ENCODE measurements at places on chromosomes 3 and 15. TPM values are rescaled to one million over a fixed set of nuclear protein-coding genes. Genes with fewer than 3 reads are reported as not detected.

DNA sequence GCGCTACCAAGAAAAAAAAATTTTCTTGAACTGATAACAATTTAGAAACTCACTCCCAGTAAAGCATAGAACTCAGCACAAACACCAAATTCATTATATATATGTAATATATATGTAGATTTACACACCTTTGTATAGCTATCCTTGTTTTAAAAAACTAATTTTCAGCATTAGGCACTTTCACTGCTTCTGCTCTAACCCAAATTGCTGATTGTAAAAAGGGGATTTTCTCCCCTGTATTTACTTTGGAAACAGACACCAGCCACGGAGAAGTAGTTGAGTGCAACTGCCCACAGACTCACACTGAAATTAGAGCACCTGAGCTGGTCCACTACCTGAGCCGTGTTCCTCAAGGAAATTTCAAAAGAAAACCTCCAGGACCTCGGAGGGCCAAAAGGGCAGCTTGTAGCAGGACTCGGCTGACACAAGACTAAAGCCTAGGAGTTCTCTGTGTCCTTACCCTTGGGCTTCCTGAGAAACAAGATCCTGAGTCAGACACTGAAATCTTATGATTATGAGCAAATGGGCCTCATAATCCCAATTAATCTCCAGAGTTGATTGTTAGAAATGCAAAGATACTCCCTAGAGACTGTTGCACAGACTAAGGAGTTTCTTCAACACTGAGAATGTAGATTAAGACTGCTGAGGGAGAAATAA lies 106.0 kb downstream of the TNIK start:
- peak; percentile 69 for DNase-seq

DNA sequence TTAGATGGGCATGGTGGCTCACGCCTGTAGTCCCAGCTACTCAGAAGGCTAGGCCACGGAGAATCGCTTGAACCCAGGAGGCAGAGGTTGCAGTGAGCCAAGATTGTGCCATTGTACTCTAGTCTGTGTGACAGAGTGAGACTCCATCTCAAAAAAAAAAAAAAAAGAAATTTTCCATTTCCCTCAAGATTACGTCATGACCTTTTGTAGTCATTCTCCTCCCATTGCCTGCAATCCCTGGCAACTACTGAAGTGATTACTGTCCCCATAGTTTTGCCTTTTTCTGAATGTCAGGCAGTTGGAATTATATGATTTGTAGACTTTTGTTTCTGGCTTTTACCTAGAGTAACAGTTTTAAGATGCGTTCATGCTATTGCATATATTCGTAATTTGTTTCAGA lies 28.0 kb downstream of the WDR76 start:
- DNase-seq = no peak

DNA sequence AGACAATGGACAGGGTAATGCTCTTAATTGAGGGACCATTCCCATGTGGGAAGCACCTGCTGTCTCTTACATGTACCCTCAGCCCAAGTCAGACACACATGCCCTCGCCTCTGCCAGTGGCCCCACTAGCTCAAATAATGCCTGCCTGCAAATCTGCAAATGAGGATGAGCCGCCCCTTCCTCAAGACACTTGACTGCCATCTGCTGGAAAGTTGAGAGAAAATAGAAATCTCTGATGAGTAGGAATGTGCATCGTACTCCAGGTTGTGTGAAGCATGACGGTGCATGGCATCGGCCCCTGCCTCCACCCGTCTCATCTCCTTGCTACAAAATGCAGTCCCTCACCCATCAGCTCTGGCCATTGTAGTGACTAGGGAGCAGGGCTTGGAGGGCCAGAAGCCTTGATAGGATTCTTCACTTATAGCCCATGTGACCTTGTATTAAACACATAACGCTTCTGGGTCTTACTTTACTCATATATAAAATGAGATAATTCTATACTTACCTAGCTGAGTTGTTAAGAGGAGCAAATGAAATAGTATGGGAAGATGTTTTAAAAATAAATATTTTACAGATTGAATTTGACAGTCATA lies 6.3 kb upstream of the SCN5A start:
- peak; percentile 24 for DNase-seq

The LEKR1 gene
- total RNA-seq = 0.53 TPM

DNA sequence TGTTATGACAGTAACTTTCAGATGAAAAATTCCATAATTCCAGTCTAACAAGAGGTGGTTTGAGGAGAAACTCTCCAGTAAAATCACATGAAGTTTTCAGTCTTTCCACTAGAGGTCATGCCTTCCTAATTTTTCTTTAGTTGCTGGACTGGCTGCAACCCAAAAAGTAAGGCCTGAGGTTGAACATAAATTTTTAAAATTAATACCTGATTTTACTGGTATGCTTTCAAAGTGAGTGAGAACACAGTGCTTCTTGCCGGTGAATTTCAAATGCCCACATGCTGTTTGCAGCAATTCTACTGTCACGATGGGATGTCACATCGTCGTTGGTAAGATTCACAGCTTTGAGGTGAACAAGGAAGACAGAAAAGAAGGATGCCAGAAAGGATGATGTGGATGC lies 89.0 kb upstream of the FGF12 start:
- peak; percentile 47 for DNase-seq

- DNase-seq = no peak
These were observed 7.3 kb downstream of the CSRNP1 start for GRCh38 chr3:39146083-39146501.

DNA sequence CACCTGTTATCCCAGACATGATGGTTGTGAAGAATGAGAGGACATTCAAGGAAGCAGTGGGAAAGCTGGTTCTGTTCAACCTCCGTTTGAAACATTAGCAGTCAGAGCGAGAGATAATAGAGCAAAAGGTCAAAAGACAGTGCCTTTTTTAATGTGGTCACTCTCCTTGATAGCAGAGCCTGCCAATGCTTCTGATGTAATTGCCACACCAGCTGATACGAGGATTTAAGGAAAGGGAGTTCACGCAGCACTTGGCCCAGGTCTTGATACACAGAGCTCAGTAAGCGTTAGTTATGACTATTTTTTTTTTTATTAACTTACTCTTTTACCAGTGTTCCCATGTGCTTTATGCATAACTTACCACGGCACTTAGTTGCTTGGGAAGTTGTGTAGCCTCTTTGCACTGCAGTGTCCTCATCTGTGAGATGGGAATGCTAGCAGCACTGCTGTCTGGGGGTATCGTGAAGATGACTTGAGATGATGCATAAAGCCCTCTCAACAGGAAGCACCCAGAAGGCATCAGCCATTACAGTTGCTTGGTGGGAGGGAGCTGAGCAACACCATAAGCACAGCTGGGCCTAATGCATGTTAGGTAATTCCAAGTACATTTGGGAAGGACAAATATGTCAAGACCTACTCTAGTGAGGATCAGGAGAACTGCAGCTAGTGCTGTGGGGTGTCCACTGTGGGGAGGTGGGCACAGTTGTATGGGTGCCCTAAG lies 123.3 kb upstream of the RASGRP1 start:
- DNase-seq = no peak

The TAMM41 gene
- total RNA-seq = 26.4 TPM

The THAP10 gene
- 4.9 TPM for total RNA-seq

DNA sequence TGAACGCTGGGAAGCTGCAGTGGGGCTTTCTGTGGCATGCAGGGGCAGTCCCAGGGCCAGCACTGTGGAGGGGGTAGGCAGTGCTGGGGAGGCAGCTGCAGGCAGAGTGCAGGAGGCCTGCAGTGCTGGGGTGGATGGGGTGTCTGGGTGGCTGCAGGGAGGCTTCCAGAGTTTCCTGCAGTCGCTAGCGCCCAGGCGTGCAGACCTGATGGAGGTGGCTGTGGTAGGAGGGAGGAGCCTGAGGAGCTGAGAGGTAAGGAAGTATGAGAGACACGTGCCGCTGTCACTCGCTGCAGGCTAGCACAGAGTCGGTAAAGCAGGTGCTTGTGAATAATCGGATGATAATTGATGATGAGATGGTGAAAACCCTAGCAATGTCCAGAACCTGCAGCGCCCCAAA lies 16.3 kb downstream of the SYNM start:
- DNase-seq = no peak

GRCh38 chr3:38827791-38828190 lies 11.8 kb upstream of the SCN10A start:
- DNase-seq = no peak

The RCCD1 gene
- 17.6 TPM for total RNA-seq

Data from mammary epithelial cell (primary cell).